NCI-H146 (cell line): ENCODE measurements at places on chromosomes 7 and 10.

GRCh38 chr7:105680505-105681187, 99.4 kb upstream of the EFCAB10 start:
- DNase-seq, result no peak

DNA sequence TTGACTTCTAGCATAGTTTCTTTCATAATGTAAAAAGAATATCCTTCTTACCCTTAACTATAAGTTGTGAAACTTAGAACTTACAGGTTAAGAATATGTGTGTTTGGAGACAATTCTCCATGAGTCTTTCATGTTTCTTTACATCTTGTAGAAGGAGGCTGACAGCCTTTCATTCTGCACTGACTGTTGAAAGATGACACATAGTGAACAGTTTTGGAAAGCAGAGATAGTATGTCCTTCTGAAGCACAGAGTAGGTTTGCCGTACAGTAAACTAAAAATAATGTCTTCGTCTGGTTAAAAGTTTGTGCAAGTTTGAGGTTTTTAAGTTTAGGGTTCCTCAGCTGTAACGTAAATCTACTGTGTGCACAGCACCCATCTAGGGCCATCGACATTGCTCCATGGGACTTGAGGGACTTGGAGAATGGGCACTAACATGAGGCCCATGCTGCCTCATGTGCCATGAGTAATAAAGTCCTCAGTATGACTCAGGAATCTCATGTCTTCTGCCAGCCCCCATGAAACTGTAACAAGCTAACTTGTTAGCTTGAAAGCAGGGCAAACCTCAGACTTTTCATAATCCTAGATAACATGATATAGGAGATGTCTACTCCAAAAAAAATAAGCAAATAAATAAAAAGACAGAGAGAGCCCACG, 24.5 kb upstream of the ELAPOR2 start:
- DNase-seq, result no peak

DNA sequence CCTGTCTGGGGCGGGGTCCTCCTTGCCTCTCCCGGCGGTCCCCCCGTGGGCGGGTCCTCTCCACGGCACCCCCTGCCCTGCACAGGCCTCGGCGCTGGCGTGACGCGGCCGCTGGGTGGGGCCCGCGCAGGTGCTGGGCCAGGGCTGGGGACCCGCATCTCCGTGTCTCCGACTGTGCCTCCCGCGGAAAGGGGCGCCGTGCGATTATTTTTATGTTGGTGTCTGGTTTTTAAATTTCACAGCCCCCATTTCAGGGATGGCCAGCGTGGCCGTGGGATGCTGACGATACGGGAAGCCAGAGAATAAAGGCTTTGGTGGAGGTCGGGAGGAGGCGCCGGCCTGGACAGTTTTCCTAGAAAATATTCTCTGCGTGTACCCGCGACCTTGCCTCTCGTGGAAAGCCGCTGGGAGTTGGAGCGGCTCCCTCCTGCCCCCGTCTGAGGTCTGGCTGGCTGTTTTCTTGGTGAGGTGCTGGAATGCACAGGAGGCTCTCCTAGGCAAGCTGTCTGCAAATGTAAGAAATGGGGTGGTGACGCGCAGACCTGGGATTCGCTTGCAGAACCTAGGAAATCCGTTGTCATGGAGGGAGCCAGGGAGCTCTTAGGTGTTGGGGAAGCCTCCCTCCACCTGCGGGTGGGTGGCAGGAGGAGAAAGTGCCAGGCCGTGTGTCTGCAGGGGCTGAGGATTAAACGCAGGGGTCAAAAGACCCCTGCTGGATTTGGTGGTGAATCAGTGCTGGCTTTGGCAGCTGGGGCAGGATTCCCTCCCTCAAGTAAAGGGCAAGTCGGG, 28.7 kb upstream of the JAKMIP3 start:
- no peak for DNase-seq

DNA sequence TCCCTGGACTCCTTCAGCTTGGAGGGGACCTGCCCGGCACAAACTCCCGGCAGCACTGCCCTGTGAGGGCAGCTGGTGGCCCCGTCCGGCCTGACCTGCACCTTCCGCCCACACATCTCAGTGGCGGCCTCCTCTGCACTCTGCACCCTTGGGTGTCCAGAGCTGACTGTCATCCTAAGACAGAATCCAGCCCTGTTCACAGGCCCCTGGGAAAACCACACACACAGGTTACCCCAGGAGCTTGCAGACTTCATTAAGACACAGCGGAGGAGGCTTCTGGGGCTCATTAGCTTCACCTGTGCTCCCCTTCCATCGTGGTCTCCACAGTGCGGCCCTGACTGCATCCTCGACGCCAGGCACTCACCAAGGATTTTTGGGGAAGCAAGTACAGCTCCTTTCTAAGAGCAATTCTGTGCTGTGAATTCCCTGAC, 51.5 kb upstream of the SHH start:
- DNase-seq, result no peak

DNA sequence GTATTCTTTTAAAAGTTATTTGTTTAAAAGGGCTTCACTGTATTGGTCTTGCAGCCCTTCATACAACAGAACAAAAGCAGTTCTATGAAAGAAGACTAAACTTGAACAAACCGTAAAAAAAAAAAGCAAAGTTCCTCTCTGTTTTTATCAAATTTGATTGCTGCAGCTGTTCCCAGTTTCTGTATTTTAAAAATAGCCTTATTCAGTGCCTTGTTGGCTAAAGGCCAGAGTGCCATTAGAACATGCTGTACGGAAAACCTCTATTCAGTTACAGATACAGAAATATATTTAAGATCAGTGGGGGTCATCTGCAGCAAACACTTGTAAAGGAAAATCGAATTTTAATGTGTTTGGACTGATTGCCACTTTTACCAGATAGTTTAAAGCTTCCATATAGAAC, 207.8 kb upstream of the ETV1 start:
- peak; percentile 91 for DNase-seq

DNA sequence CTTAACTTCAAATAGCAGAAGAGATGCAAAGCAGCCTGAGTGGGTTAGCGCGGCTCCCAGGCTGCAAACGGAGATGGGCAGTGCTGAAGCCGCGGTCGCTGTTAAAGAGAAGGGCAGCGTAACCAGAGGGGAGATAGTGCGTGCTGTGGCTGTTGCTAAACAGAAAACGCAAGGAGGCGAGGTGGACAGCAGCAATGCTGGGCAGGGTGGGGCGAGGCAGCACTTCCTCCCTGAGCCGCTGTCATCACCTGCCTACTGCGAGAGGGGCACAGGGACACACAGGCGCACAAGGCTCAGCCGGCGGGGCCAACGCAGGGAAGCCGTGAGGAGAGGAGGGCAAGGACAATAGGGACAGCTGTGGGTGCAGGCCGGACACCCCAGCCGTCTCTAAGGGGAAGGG, 137.3 kb downstream of the MAD1L1 start:
- no peak for DNase-seq

- DNase-seq, result no peak
These were observed 391.1 kb downstream of the RPS24 start for GRCh38 chr10:78424723-78425122.

- peak; percentile 10 for DNase-seq
These were observed 59.4 kb downstream of the ST7 start for GRCh38 chr7:117012696-117013095.

DNA sequence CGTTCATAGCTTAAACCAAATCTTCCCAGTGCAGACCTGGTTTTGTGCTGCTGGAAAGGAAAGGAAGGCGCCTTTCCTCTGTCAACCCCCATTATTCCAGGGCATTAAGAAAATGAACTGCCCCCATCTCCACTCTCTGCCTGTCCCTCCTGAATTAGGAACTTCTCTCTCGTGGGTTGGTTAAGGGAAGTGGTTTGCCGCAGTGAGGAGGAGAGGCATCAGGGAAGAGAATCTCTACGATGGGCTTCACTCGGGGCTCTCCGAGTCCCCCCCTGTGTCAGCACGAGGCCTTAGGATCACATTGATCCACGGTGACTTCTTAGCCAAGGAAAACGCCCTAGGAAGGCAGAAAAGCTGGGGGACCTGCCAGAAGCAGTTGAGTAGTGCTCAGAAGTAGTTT, 53.9 kb upstream of the LYZL2 start:
- no peak for DNase-seq

DNA sequence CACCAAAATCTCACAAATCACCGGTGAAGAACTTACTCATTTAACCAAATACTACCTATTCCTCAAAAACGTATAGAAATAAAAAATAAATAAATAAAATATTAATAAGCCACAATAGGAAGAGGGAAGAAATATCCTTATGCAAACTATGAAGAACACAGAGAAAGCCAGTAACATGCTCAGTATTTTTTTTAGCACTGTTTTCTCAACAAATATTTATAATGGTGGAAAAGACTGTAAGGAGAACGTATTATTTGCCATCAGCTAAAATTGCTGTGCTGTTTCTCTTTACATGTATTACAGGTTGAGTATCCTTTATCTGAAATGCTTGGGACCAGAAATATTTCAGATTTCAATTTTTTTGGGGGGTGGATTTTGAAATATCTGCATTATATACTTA, 21.0 kb downstream of the KIAA1217 start:
- DNase-seq, result no peak

DNA sequence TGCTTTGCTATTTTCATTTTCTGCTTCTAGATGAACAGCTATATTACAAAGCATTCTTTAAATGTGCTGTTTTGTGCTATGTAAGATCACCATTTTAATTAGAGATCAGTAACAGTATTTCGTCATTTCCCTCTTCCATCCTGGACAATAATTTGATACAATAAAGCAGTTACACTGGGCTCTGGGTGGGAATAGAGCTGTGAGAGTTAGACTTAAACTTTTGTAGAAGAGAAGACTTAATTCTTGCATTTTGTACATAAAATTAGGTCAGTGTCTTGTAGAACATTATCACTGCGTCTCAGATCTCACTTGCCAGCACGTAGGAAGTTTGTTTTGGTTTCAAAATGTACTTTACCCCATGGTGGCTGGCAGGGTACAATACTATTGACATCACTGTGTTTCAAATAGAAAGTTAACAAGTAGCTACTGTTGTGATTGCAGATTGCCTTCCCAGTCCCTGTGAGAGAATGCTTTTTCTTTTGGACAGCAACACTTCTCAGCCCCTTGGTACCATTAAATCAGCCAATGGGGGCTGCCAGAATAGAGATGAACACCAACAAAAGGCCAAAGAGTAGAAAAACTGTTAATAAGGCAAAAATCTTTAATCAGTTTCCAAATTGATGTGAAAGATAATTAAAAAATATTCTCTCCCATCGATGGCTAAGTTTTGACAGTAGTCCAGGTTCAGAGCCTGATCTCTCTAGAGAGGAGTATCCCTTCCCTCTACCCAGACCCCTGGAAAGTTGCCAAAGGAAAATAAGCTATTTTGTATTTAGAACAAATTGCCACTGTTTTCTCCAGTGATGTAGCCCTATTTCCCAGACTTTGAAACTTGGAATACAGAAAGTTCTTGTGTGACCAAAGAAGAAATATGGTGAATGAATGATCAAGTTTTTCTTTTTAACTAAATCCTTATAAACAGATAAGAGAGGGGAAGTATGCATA, 35.1 kb downstream of the SMNDC1 start:
- DNase-seq, result no peak

DNA sequence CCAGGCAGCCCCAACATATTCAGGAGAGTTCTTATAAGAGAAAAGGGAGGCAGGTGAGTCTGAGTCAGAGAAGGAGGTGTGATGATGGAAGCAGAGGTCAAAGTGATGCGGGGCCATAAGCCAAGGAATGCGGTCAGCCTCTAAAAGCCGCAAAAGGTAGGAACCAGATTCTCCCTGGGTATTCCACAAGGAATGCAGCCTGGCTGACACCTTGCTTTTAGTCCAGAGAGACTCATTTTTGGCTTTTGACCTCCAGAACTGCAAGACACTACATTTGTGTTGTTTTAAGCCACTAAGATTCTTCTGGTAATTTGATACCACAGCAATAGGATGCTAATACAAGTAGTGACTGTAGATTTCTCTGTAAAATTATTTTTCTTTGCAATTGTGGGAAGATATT, 151.5 kb upstream of the EEPD1 start:
- no peak for DNase-seq

- no peak for DNase-seq
These were observed 66.2 kb upstream of the BTBD16 start for GRCh38 chr10:122204691-122205489.

GRCh38 chr7:151307536-151307935, 34.1 kb upstream of the NUB1 start:
- no peak for DNase-seq

DNA sequence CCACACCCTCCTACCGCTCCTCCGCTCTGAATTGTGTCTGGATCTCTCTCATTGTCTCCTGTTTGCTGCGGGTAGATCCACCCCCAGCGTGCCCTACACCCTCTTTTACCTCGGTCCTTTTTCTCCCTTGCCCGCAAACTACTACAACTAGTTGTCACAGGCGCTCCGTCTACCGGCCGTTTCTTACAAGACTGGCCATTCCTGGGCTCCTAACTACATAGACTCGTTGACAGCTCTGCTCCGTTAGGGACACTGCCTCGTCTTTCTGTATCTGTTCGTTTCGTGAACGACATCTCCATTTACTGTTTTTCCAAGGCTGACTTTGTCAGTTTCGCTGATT, 786 bp downstream of the TAF3 start:
- peak; percentile 54 for DNase-seq

DNA sequence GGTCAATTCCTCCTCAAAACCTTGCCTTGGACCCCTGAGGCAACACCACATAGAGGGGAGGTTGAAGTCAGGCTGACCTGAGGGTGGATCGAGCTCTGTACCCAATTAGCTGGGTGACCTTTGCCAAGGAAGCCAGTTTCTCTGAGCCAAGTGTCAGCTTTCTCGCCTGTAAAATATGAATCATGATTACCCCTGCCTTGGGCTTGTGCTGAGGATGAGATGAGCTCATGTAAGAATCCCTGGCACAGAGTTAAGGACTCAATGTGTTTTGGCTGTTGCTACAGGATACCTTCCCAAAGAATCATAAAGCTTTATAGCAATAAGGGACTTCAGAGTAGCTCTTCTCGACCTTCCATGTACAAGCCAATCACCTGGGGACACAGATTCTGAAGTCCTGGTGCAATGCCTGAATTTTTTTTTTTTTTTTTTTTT, 43.5 kb upstream of the CACUL1 start:
- no peak for DNase-seq

DNA sequence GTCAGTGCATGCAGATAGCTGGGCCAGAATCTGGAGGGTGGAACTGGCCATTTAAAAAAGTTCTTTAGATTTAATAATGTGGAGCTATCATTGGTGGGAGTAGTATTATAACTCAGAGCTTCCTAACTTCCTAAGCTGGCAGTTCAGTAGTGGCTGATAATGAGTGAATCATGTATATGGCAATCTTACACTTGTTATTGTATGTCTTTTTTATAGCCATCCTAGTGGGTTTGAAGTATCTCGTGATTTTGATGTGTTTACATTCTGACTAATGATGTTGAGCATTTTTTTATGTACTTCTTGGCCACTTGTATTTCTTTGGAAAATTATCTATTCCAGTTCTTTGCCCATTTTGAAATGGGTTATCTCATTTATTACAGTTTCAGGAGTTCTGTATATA, 15.4 kb downstream of the TFAM start:
- DNase-seq, result no peak
